ENCODE measurements at places on chromosomes 2 and 18.

GRCh38 chr18:48300463-48300961 lies 108.7 kb downstream of the ZBTB7C start:
- DNase-seq = no peak

DNA sequence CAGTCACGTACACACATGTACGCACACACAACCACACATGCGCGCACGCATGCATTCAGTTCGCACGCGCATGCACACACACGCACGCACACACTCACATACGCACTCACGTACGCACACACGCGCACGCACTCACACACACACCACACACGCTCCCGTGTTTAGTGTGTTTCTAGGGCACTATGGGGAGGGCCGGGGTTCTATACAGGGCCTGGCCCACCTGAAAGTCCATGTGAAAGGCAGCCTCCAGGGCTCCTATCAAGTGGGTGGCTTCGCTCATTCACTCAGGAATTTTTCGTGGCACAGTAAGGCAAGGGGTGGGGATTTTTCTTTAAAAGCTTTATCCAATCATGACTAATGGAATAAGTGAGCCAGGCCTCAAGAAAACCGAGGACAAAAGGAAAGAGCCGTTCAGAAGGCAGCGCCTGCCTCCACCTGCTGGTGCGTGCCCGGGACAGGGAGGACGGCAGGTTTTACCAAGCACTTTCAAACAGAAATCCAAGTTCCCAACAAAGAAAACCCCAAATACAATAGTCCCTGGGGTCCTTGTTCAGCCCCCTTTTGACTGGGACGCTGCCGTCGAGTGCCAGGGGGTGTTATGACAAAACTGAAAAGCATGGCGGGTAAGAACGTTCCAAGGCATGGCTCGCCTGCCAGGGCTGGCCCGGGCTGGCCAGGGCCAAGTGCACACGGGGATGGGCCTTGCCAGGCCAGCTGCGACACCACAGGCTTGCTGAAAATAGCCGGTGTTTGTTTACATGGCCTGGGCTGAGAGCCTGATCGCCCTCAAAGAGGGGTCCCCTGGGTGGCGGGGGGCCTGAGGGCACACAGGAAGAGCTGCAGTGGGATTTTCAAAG lies 110.0 kb downstream of the HDAC4 start:
- DNase-seq = no peak

- DNase-seq = no peak
Observed at GRCh38 chr2:11539317-11540147, 5.7 kb downstream of the GREB1 start.

DNA sequence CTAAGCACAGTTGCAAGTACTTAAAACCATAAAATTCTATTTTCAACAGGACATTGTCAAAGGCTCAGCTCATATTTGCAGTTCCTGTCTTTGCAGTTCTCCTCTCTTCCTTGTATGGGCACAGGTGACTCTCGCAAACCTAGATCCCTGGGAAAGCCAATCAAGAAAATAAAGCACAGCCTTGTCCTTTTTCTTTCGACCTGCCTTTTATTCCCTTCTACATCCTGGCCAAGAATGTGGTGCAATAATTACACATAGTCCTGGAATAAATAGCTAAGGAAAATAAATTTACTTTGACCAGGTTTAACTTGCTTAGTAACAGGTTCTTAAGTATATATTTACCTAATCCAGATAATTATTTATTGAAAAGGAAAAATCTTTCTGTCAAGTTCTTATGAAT lies 20.2 kb downstream of the ATG16L1 start:
- no peak for DNase-seq

- DNase-seq = no peak
Observed at GRCh38 chr18:77102259-77103040, 30.1 kb downstream of the MBP start.

- no peak for DNase-seq
Observed at GRCh38 chr2:130351711-130352110, 4.1 kb upstream of the PTPN18 start.

DNA sequence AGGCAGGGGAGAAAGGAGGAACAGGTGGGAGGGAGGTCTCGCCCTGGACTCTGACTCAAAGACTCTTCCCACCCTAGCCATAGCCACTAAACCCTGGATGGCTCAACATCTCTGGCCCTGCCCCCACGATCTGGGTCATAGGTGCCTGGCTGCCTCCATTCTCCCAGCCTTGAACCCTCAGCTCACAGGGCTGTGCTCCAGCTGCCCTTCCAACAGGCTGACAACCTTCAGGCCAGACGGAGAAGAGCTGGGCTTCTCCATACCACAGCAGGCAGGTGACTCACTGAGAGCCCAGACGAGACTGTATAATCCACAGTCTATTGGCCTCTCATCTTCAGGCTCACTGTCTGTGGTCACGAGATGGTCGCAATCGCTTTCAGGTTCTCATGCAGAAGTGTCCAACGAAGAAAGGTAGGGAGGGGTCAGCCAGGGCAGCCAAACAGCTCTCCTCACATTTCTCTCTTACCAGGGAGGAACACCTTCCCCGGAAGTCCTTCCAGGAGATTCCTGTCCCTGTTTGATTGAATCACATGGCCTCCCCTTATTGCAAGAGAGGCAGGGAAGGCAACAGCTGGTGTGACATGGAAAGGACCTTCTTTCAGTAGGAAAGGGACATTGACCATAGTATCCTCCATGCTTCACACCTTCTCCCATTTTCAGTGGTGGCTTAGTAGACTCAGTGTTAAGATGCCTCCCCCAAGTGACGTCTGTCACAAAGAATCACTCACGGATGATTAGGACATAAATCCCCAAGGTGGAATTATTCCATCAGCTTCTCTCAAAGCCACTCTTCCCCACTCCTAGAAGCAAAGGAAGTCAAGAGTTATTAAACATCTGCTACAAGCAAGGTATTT lies 100.1 kb downstream of the MRO start:
- DNase-seq = no peak

DNA sequence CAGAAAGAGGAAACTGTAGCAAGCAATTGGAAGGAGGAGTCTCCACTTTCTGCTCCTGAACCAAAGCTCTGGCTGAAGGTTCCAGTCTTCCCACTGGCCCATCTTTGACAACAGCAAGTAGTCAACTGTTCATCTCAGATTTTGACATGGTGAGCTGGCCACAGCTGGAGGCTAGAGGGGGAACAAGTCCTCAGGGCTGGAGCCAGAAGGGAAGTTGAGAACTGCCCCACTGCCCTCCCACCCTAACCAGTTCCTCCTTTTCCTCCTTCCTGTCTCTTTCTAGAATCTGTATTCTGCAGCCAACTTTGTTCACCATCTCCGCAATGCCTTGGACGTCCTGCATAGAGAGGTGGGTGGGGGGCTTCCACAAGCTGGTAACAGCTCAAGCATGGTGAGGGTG lies 105.8 kb downstream of the PLB1 start:
- no peak for DNase-seq

DNA sequence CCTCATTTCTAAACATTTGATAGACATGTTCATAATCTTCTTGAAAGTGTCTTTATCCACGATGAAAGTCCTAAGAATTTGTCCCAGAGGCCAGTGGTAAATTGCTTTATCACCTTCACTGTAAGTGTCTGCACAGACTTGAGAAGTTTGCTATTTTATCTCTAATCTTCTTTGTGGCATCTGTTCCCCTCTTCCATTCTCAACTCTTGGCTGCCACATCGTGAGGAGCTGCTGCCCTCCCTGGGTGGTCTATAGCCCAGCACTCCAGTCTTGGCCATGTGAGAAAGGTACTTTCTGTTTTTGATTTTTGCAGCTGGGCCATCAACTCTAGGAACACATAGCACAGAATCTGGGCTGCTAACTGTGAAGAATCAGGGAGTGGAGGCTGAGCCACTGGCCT lies 45.5 kb downstream of the SLC14A2 start:
- no peak for DNase-seq

DNA sequence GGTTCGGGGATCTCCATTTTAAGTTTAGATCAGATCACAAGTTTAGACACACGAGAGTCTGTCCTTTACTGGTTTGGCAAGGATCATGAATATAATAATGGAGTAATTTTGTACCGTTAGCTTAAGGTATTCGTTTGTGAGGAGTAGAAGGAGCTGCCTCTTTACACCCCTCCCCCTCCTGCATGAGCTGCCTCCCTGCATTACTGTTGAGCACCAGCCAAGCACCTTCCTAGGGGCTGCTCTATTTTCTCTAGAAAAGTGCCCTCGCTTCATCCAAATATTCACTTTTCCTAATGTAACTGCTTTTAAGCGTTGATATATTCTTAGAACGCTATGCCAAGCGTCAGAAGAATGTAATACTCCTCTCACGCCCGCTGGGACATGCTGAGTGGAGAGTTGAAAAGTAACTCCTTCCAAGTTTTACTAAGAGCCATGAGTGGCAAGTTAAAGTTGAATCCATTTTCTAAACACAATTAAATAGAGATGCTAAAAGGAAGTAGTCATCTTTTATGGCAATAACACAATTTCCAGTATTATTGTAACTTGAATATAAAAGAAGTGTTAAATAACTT lies 25.4 kb upstream of the SCN7A start:
- DNase-seq = no peak

DNA sequence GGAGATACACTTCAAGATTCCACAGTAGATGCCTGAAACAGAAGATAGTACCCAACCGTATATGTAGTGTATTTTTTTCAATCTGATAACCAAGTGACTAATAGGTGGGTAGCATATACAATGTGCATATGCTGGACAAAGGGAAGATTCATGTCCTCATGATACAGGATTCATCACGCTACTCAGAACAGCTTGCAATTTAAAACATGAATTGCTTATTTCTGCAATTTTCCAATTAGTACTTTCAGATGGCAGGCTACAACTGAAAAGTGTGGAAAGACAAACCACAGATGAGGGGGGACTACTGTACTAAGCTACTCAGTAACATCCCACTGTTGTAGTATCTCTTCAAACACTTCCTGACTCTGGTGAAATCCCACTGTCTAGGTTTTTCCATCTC lies 3.7 kb downstream of the IER3IP1 start:
- DNase-seq = no peak

- DNase-seq = no peak
Observed at GRCh38 chr18:59024829-59025228, 114.9 kb upstream of the SEC11C start.

GRCh38 chr18:10143596-10143995 lies 229.8 kb downstream of the VAPA start:
- no peak for DNase-seq

GRCh38 chr2:210476194-210477128 lies at the start of gene LANCL1:
Gene LANCL1, minus strand, starts transcription at chr2:210476759. Its CDS starts 363 bp downstream, at chr2:210476396.
- peak; percentile 55 for DNase-seq

GRCh38 chr2:37575780-37576179 lies 95.7 kb downstream of the CDC42EP3 start:
- DNase-seq = no peak

DNA sequence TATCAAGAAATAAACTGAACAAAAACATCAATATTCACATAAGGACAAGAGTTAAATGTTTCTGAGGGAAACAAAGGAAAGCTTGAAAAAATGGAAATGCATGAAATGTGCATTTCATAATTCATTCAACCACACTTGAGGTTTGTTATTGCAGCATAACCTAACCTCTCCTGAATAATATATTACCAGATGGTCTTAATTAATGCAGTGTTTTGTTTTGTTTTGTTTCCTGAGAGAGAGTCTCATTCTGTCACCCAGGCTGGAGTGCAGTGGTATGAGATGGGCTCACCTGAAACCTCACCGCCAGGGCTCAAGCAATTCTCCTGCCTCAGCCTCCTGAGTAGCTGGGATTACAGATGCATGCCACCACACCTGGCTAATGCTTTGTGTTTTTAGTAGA lies 139.9 kb upstream of the PIEZO2 start:
- DNase-seq = no peak

- DNase-seq = no peak
Observed at GRCh38 chr2:128308284-128308731, 10.4 kb downstream of the HS6ST1 start.

DNA sequence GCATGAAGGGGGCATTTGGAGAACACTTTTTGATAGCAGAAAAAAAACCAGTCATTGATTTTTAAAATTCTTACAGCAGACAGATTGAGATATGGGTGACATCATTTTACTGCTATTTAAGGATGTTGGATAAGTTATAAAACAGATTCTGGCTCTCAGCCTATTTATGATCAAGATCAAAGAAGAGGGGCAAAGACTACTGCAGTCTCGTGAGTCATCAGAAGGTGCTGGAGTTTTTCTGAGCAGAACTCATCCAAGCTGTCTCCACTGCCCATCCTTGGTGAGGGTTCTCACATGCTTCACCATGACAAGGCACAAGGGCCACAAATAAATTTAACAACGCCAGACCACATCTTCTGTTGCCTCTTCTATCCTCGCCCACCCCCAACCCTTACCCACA lies 58.8 kb downstream of the ST6GAL2 start:
- no peak for DNase-seq

DNA sequence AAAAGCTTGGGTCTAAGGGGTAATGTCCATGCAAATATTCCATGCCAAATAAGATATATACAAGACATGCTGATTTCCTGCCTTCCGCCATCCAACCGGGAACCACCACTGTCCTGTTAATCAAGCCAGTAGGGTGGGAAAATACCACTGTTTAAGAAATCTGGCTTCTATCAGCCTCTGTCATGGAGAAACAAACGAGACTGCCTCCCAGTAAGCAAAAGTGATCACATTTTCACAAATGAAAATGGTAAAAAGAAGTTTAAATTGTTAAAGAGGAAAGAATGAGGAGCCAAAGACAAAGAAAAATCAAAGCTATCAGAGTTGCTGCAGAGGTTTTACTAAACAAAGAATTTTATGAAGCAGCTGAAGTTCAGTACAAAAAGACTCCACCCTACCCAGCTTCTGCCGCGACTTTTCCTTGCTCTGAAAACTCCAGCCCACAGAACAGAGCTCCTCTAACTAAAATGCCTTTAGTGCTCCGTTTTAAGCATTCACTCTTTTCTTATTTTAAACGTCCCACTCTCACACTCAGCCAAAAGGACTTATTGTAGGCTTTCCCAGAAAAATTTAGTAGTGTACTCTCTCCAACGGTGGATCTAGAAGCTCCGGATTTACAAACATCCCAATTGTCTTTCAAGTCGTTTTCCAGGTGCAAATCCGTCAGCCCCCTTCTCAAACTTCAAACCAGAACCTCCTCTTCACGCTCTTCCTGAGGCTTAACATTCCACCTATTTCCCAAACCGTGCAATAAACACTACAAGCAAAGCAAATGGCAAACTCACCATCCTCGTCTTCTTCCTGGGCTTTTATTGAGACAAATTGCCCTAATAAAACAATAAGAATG lies 613 bp downstream of the COL5A2 start:
- DNase-seq = no peak

DNA sequence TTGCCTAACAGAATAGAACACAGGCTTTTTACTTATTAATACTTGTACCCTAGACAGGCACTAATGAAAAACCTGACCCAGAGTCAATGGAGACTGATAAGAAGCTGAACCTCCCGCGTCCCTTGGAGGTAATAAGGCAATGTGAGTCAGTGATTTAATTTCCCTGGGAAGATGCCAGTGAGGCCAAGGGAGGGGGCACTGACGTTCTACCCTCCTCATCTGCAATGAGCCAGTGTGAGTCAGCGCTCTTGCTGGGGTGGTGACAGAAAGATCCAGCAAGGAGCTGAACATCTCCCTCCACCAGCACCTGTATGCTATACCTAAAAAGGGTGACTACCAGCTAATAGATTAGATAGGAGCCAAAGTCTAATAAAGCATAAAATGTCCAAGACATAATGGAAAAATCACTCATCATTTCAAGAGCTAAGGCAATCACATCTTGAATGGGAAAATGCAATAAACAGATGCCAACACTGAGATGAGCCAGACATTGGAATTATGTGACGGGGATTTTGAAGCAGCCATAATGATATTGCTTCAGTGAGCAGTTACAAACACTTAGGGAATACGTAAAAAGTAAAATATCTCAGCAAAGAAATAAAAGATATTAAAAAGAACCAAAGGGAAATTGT lies 116.9 kb downstream of the TPGS2 start:
- no peak for DNase-seq
